ENCODE measurements at places on chromosomes 5 and 9.

DNA sequence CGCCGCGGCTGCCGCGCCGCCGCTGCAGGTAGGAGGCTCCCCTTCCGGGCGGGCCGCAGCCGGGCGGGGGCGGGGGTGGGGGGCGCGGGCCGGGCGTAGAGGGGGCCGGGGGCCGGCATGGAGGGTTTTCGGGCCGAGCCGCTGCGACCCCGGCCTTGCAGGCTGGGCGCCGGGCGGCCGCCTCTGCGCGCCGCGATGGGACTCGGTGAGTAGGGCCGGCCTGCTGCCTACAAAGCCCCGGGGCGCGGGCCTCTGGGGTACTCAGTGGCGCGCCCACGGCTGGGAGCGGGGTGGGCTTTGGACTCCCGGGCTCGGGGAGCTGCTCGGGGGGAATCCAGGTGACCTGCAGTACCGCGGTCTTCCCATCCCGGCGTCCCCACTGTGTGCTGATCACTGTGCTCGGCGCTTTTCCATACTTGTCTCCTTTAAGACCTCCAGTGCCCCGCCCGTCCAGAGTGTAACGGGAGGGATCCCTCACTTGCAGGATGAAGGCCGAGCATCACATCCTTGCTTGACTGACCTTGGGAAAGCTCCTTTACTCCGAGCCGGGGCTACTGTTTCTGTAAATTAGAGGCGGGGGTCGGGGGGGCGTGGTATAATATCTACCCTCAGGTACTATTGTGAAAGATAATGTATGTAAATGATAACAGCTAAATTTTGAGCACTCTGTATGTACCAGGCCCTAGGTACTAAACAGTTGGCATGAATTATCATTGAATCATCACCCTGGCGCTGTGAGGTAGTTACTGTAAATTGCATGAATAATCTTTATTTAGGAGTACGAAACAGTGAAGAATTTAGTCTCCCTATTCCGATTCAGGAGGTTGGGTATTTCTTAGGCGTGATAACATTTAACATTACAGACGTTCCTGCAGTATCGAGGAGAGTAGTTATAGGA, 672 bp downstream of the MSANTD3 start:
- no peak for DNase-seq

- no peak for DNase-seq
These were observed 767.7 kb downstream of the DTWD2 start for GRCh38 chr5:118220556-118221195.

GRCh38 chr9:19976226-19976625, 187.4 kb upstream of the SLC24A2 start:
- DNase-seq: no peak

DNA sequence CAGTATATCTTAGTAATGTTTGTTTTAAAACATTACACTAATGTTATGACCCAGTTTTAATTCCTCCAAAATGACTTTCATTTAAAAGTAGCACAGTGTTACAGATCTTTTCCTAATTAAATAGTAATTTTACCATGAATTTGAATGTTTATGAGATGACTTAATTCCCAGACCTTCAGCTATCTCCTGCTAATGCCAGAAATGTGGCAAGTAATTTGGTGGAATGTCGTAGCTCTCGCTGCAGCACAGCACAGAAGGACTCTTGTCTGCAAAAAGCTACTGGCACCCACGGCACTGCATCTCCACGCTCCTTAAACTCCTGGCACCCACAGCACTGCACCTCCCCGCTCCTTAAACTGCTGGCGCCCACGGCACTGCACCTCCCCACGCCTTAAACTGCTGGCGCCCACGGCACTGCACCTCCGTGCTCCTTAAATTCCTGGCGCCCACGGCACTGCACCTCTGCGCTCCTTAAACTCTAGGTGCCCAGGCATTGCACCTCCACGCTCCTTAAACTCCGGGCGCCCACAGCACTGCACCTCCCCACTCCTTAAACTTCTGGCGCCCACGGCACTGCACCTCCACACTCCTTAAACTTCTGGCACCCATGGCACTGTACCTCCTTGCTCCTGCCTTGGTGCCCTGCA, 163.1 kb downstream of the CDK5RAP2 start:
- no peak for DNase-seq

DNA sequence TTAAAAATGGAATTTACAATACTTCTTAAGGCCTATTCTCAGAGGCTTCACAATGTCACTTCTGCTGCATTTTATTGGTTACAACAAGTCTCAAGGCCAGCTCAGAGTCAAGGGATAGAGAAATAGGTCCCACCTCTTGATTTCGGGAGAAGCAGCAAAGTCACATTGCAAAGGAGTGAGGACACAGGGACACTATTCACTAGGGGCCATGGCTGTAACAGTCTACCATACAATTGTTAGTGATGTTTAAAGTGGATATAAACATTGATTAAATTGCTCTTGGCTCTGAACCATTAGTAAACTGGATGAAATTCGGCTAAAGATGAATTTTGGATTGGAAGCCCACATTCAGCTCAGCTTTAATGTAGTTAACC, 21.7 kb upstream of the CMBL start:
- no peak for DNase-seq

DNA sequence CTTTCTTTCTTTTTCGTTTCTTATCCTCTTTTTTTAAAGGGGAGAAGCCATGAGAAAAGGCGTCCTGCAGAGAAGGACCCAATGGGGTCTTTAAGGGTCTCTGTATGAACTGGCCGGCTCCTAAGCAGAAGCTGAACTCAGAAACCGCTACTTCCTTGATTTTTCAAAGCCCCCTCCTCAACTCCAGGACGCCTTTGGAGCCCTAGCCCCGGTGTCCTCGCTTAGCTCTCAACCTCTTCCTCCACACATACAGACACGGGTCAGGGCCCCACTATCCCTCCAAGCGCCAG, 8.3 kb downstream of the PAX5 start:
- no peak for DNase-seq

DNA sequence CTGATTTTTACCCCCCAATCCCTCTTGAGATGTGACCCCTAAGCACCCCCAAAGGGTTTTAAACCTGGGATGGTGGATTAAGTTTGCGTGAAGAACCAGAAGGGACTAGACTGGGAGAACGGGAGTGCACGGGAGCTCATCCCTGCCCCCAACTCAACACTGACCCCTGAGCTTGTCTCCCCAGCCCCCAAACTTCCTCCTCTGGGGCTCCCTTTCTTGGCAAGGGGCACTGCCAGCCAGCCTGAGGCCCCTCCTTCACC, 5.0 kb upstream of the SET start:
- no peak for DNase-seq

DNA sequence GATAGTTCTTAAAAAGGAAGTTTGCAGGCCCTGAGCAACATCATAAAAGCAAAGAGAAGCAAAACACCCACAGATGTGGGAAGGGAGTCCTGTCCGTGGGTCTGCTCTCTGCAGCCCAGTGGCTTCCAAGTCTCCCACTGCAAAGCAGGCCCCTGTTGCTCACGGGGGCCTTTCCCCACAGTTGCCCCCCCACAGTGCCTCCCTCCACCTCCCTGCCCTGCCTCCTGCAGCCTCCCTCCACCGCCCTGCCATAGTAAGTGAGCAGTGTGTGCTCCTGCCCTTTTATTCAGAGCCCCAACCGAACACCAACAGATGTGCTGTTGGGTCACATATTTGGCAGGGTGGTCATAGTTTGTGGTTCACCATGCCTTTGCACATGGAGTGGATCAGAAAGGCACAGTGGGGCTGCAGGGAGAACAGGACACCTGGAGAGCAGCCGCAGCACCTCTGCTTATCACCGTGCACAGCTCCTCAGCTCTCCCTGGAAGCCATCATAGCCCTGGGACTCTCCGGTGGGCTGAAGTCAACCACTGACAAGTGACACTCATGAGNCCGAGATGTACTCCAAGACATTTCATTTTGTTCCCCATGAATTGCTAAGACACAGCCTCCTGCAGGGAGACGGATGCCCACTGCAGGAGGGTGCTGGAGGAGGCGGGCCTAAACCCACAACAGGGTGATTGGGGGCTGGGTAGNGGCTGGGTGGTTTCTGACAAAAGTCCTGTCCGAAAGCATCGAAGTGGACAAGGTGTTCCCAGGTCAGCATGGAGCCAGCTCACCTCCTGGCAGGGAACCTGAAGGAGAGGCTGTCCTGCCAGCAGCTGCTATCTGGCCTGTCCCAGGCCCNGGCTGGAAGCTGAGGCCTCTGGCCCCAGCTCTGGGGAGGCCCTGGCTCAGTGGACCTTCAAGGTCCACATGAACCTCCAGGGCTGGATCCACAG, 278.9 kb downstream of the GADD45G start:
- DNase-seq: no peak

Data from keratinocyte (primary cell).